A172 (cell line): ENCODE measurements at places on chromosomes 3 and 15. TPM values are rescaled to one million over a fixed set of nuclear protein-coding genes. Genes with fewer than 3 reads are reported as not detected.

The RHCG gene
- total RNA-seq, result not detected in 2 replicates

The SATB1 gene
- total RNA-seq, result 3.7 and 6.3 TPM in 2 replicates

DNA sequence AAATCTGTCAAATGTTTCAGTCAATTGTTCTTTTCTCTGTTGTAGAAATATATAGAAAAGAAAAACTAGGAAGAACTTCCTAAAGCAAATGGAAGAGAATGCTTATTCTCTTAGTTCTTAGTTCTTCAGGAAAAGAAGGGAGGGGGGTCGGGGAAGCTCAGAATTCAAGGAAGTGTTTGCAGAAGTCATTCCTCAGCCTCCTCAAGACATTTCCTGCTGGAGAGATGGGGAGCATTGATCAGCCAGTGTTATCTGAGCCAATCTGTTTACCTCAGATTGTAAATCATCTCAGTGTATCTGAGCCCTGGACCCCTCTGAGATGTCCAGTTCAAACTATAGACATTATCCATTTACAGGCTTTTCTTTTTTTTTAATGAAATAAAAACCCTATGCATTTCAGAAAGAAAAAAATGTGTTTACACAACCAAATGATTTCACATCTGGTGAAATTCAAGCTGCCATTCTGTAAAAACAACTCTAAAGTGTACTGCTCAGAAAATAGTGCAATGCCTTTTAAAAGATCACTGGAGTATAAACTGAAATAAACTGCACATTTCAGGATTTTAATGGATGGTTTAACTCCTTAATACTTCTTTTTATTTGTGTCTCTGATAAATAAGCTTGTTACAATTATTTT lies 460.7 kb downstream of the ROBO1 start:
- DNase-seq, result no peak

DNA sequence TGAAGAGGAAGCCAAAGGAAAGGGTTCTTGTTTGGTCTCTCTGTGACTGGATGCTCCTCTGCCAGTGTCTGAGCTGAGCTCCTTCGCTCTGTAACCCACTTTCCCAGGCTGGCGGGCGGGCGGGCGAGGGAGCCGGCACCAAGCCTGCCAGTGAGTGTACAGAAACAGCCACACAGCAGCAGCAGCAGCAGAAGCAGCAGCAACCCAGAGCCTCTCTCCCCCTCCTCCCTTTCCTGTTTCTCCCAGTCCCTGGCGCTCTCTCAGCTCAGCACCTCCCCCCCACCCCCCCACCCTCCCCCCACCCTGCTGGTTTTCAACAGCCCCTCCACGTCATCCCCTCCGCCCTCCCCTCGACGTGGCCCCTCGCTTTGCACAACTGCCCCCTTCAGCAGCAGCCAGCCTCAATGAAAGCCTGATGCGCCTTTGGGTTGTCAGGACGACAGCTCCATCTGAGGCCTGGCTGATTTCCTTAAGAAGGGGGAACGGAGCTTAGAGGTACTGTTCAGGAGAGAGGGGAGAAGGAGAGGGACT lies at the start of gene LSAMP:
LSAMP (minus strand) TSS at position 177 of the 531 bp plus-strand sequence.
- DNase-seq, result peak; percentile 4

GRCh38 chr3:39809181-39809994 lies at the start of gene MYRIP:
MYRIP (plus strand) TSS chr3:39809609; CDS start chr3:39900817, 91,208 bp downstream.
- no peak for DNase-seq

GRCh38 chr3:133733226-133733625 lies 13.0 kb upstream of the TF start:
- DNase-seq, result no peak

DNA sequence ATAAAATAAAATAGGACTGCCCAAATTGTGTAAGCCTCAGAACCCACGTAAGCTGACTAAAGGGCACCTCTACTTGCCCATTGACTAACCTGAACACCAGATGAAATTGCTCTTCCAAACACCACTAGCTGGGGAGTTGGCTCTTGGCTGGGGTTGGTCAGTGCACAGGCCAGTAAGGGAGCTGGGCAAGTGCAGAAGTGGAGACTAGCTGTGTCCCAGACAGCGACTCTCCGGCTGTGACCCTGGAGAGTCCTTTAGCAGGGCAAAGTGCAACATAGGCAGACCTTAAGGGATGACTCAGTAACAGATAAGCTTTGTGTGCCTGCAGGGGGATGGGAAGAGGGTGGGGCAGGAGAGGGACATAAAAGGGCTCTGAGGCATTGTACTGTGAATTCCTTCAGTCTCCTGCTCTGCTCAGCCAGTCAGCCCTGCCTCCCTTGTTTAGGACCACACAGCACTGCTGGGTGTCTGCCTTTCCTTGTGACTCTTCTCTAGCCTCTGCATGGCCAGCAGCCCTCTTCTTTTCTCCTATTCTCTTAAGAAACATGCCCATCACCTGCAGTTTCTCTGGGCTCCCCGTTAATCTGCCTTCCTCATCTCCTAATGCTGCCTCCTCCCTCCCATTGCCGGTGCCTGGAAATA lies 13.2 kb downstream of the NR1I2 start:
- DNase-seq, result peak; percentile 70
